ENCODE measurements at places on chromosomes 13 and 19.
A peak's percentile ranks its signal among the peaks of the same experiment; 100 is the strongest.

DNA sequence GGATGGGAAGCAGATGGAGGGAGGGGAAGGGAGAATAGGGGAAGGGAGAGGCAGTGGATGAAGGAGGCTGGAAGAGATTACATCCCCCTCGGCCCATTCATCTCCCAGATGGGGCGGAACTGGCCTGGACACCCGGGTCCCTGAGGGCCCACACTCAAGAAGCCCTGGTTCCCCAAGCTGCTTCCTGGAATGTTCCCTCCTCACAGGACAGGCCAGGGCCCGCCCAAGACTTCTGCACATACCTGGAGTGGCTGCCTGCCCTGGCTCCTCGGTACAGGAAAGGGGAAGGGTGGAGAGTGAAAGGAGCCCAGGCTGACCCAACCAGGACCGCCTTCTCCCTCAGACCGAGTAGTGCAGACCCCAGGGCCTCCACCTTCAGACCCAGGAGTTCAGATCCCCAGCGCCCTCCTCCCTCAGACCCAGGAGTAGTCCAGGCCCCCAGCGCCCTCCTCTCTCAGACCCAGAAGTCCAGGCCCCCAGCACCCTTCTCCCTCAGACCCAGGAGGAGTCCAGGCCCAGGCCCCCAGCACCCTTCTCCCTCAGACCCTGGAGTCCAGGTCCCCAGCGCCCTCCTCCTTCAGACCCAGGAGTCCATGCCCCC is 489 bp downstream of the NTF4 start:
- DNase-seq = no peak

- DNase-seq = no peak
These were observed 55.2 kb downstream of the VWA8 start for GRCh38 chr13:41905600-41906254.

DNA sequence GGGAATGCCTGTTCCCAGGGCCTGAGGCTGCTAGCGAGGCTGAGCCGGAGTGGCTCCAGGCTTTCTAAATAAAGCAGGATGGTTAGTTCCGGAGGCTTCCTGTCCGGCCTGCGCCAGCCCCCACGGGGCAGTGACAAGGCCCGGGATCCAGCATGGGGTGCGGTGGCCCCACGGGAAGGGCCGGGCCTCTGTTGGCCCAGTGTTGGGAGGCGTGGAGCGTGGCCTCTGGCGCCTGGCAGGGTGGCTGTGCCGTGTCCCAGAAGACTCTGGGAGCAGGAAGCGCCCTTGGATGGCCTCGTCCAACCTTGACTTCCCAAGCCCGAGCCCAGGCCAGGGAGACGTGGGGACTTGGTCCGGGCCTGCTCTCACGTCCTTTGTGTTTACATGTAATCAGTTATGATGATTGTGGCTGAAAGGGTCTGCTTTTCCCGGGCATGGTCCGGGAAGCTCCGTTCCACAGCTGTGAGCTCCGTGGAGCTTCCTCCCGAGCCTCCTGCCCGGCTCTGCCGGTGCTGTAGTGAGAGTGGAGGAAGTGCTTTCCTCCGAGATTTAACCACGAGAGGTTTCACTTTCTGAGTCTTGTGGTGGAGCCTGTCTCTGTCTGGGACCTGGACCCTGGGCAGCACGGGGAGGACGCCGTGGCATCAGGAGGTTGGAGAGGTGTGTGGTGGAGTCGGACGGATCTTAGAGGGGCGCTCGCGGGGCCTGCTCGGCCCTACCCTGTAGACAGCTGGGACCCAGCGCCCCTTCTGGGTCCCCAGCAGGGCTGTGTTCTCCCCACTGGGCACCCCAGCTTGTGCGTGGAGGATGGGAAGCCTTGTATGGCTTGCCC is 4.6 kb downstream of the GNA11 start:
- DNase-seq = no peak

DNA sequence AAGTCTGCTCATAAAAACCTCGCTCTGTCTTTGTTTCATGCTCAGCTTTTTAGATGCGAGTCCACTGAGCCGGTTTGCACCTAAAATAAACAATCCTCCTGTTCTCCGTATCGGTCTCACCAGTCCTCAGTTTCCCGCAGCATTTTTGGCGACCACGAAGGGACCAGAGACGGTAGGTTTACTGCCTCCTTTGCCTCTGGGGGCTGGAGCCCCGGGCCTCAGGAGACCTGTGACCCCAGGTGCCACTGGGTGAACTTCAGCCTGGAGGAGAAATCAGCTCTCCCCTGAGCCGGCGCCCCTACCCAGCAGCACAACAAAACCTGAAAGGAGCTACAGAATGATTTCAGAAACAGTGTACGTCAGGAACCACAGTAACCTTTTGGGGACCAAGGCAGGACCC is 8.1 kb downstream of the SIGLEC11 start:
- no peak for DNase-seq

DNA sequence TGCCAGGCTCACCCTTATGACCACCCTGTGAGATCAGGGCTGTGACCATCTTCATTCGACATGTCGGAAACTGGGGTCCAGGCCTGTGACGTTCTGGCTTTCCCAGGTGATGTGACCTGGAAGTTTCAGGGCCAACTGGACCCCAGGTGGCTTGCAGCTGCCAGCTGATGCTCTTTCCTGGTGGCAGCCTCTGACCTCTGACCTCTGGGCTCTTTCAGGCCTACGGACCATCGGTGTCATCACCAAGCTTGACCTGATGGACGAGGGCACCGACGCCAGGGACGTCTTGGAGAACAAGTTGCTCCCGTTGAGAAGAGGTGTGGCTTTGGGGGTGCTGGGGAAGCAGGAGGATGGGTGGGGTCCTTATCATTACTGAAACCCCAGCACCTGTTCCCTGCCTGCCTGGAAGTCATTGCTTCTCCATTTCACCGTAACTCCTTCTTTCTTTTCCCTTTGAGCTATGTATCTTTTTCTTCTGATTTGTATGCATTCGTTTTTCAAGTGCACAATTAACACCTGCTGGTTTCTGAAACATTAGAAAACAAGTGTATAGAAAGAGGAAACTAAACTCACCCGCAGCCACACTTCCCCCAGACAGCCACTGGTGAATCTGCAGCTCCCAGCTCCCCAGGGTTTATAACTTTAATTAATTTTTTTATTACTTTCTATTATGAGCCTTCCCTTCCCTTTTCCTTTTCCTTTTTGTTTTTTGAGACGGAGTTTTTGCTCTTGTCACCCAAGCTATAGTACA is 58.9 kb downstream of the TMED1 start:
- DNase-seq = no peak

DNA sequence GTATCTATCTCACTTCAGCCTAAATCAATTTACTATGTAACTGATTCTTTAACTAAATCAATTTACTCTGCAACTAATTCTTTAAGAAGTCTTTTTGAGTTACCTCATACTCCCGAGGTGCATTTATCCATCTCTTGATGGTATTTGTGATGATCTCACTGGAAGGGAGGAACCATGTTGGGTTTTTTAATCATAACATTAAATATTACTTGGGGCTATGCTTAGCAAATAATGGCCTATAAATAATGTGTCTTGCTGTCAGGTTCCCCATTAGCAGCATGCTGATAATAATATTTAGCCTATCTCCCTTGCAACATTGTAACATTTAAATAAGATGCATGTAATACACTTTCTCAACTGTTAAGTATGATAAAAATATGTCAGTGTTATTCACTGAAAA is 411.3 kb downstream of the SLITRK1 start:
- no peak for DNase-seq

DNA sequence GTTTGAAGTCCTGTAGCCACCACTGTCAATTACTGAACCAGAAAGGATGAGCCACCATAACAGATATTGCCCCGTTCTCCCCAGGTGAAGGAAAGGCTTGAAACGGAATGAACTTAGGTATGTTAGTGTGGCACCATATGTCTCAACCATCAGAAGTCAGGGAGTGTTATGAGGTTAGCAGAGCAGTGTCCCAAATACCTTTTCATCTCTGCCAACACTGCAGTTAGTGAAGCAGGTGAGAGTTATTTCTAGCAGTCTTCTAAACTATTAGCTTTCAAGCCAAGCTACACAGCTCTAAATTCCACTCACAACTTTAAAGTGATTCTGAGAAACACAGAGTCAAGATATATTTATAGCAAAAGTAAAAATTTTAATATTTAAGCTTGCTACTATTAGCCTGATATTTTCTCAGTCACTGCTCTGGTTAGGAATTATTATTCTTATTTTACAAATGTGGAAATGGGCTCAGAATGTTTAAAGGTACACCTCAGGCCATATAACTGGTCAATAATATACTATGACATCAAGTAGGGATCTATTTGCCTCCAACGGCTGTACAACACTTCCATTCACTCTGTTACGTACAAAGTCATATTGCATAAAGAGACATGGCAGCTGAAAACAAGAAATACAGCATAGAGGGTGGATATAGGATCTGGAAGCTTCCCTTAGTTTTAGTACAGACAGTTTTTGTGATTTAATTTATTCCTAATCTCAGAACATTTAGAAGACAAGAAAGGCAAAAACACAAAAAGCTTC is 1527.1 kb upstream of the PRR20A start:
- DNase-seq = no peak

DNA sequence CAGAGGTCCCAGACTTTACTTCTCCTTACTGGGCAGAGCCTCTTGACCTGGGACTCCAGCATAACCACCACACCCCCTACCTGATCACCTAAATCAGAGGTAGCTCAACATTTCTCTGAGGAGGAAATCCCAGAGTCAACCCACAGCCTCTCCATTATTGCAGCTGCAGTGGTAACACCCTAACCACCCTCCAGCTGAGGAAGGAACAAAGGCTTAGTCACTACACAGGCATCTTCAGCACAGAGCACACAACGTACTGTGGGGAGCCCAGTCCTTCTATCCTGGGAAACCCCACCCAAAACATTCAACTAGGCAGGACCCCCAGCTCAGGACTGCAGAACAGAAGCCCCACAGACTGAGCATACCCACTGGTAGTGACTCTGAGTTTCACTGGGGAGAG is 824.7 kb upstream of the SLITRK5 start:
- DNase-seq = no peak

- no peak for DNase-seq
These were observed 4.7 kb upstream of the SHKBP1 start for GRCh38 chr19:40571831-40572495.

- DNase-seq = no peak
These were observed 1466.9 kb downstream of the UQCRFS1 start for GRCh38 chr19:27745978-27746542.

GRCh38 chr13:48006396-48006795 is 5.3 kb upstream of the SUCLA2 start:
- DNase-seq = no peak

DNA sequence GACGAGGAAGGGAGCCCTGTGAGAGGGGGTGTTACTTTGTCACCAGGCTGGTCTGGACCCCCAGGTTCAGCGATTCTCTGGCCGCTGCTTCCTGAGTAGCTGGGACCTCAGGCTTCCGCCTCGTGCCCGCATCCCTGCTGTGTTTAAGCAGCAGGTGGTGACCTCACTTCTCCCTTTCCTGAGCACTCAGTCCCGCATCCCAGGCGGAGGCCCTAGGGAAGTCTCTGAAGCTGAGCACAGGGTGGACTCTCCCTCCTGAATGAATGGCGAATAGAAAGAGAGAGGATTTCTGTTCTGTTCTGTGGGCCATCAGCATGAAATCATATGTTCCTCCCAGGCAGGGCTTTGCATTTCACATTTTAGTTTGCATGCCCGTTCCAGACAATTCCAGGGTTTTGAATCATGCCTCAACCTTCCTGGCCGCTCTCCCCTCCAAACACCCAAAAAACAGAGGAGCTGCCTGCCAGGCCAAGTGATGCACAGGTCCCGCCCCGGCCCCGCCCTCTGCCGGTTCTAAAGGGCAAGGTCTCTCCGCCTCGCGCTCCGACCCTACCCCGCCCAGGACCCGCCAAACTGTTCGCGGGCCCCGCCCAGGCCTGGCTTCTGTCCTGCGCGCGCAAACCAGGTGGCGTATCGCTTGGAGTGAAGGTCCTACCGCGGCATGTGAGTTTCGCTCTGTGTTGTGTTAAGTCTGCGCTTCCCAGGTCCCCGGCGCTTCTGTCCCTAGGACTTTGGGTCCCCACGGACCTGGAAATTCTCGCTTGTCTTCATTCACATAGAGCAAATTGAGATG is 35.1 kb upstream of the ZNF808 start:
- no peak for DNase-seq

GRCh38 chr19:42003506-42004294 is 9.7 kb upstream of the ATP1A3 start:
- no peak for DNase-seq

GRCh38 chr13:96780105-96780504 is 214.2 kb downstream of the OXGR1 start:
- DNase-seq = no peak

- peak; percentile 54 for DNase-seq
These were observed at the start of gene LRRC8E for GRCh38 chr19:7888145-7888825. Gene LRRC8E (plus strand): TSS chr19:7888510. CDS start chr19:7895604, 7,094 bp downstream.

- no peak for DNase-seq
These were observed 43.7 kb downstream of the FRY start for GRCh38 chr13:32075170-32075851.

DNA sequence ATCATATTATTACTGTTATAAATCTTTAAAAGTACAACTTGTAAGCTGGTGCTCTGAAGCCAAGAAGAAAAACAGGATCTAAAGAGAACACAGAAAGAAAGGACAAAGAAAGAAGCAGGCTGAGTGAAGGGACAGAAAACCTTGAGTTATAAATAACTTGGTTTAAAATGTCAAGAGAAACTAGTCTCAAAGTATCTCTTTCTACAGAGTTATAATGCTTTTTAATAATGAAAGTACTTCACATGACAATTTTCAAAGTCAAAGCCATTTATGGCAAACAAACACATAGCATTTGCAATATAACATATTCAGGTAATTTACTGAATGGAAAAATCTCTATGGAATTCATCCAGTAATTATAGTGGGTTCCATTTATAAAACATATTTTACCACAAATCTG is 33.4 kb downstream of the CAB39L start:
- no peak for DNase-seq

DNA sequence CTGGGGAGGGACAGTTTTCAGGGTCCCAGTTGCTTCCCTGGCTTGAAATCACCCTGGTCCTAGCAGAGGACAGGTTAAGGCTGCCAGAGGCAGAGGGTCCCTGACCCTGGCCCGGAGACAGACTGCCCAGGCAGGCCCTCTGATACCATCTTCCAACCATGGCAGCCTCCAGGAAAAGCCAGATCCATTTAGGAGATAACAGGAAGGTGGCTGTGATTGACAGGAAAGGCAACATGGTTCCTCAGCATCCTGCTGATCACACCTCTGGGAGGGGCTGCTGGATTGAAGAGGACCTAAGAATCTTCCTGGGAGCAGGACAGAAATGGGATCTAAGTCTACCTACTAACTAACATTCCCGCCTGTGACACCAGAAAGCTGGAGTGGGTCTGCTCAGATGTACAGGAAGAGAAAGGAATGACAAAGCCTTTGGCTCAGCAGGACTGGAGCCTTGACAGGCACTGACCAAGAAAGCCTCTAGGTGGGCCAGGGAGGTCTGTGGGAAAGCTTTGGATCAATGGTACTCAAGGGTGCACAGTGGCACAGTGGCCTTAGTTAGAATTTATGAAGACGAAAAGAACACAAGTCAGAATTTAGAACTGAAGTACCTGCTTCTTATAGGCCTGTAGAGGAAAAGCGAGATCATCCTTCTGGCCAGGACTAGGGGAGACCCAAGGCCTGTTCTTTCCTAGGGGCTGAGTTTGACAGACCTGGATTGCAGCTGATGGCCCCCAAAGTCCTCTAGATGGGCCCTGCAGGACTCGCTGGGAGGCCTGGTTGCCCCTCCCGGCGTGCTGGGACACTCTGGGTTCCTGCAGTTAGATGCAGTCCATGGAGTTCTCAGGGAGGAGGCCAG is 2.3 kb upstream of the PRKACA start:
- no peak for DNase-seq
